Cardiac muscle cell (in vitro differentiated cells and primary cell): ENCODE measurements at places on chromosomes 4 and X. TPM values are rescaled to one million over a fixed set of nuclear protein-coding genes. Genes with fewer than 3 reads are reported as not detected.

- no peak overlapping the region for H3K4me3 ChIP-seq
- no peaks in the 10 kb centered on the region for H3K36me3 ChIP-seq
- no peaks in the 10 kb centered on the region for H3K4me1 ChIP-seq
Measured at GRCh38 chr4:110211007-110211769, 12.8 kb upstream of the ELOVL6 start.

GRCh38 chr4:107147873-107148272, 111.8 kb upstream of the DKK2 start:
- no peaks in the 10 kb centered on the region for H3K27me3 ChIP-seq
- no peaks in the 10 kb centered on the region for H3K4me1 ChIP-seq
- no peak for DNase-seq
- no peaks in the 10 kb centered on the region for H3K36me3 ChIP-seq
- H3K27ac ChIP-seq = no peak overlapping the region

DNA sequence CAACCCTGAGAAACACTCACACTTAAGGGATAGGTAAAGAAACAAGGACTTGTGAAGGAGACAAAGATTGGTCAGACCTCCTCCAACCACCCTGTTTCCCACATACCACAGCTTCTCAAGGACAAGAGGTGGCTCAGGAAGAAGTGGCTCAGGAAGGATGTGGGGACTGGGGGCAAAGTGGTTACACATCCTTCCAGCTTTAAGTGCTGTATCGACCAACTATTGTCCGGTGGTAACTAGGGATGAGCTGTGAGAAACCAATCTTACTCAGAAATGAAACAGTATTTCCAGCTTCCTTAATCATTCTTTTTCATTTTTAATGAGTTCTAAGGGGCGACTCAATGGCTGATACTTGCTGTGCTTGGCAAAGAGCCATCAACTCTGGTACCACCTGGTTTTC, 8.5 kb upstream of the LHFPL1 start:
- no peak overlapping the region for H3K27ac ChIP-seq
- no peaks in the 10 kb centered on the region for H3K27me3 ChIP-seq
- H3K4me3 ChIP-seq = no peak overlapping the region
- no peaks in the 10 kb centered on the region for H3K4me1 ChIP-seq
- H3K36me3 ChIP-seq = no peaks in the 10 kb centered on the region

GRCh38 chrX:149453906-149454822, 50.9 kb downstream of the IDS start:
- DNase-seq = no peak
- no peaks in the 10 kb centered on the region for H3K36me3 ChIP-seq
- no peak overlapping the region for H3K27ac ChIP-seq
- H3K4me3 ChIP-seq = no peak overlapping the region
- H3K27me3 ChIP-seq = no peaks in the 10 kb centered on the region
- H3K4me1 ChIP-seq = no peaks in the 10 kb centered on the region

DNA sequence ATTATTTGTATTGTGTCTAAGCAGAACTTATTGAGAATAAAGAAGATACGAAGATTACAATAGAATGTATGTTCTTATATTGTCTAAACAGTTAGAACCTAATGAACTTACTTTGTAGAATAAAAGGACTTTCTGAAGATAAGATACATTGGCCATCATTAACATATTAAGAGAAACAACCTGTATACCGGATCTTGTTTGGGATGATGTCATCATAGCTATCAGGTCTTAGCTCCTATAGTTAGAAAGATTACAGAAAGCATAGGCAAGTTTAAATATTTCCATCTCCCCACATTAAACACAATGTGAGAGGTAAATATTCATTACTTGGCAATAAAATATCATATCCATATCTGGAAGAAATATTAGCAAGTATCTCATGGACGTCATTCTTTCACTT, 282.3 kb downstream of the PACRGL start:
- peaks cover 41% of the 10 kb centered on the region for H3K27me3 ChIP-seq
- H3K4me1 ChIP-seq = no peaks in the 10 kb centered on the region
- DNase-seq = no peak
- H3K4me3 ChIP-seq = no peak overlapping the region

DNA sequence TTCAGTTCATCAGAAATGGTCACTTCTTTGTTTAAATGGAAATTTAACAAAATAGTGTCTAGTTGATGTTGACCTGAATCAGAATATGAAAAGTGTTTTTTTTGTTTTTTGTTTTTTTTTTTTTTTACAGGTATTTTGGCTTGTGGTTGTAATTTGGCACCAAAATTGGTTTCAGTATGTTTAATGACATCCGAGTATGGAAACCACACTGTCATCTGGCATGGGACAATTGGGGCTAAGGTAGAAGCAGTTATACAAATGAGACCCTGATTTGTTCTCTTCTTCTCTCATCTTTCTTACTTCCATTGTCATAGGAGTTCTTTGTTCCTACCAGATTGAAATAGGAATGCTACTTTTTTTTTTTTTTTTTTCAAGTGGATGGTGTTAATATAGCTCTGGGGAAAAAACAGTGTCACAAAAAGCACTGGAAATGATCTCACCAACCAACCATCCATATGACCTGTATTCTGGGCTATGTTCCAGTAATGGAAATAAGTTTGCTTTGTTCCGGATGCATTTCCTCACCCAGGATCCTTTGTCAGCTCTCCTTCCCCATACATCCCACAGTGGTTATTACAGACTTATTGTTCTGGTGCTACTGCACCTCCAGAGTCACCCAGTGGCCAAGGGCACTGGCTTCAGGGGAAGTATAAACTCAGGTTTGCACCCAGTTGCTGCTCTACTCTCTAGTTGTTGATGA, 95.8 kb downstream of the ATXN3L start:
- DNase-seq = peak; percentile 93
- no peaks in the 10 kb centered on the region for H3K36me3 ChIP-seq
- no peaks in the 10 kb centered on the region for H3K4me1 ChIP-seq
- no peak overlapping the region for H3K27ac ChIP-seq

- no peak for DNase-seq
- no peak overlapping the region for H3K27ac ChIP-seq
- H3K4me1 ChIP-seq = peaks cover 13% of the 10 kb centered on the region
Measured at GRCh38 chr4:181225616-181226261, 1017.5 kb upstream of the TENM3 start.

Gene HELT
- total RNA-seq = not detected in 2 replicates

Gene MRPL1
- total RNA-seq = 18.2 and 21.2 TPM in 2 replicates

Gene MAGEA9
- total RNA-seq = not detected in 2 replicates

Gene AFF2
- 6.4 and 8.3 TPM in 2 replicates for total RNA-seq

Gene FHDC1
- total RNA-seq = 0.18 and 0.25 TPM in 2 replicates

Gene PIR
- 3.4 and 4.5 TPM in 2 replicates for total RNA-seq

Gene NSG1
- 4.0 and 15.5 TPM in 2 replicates for total RNA-seq
